ENCODE measurements at places on chromosomes 4 and X.

- DNase-seq: peak; percentile 8
Observed at GRCh38 chr4:99468889-99469288, 33.7 kb upstream of the ADH7 start.

- DNase-seq: no peak
Observed at GRCh38 chrX:42943051-42943974, 165.3 kb upstream of the PPP1R2C start.

GRCh38 chr4:111792632-111793031 lies 352.6 kb upstream of the FAM241A start:
- DNase-seq: no peak

DNA sequence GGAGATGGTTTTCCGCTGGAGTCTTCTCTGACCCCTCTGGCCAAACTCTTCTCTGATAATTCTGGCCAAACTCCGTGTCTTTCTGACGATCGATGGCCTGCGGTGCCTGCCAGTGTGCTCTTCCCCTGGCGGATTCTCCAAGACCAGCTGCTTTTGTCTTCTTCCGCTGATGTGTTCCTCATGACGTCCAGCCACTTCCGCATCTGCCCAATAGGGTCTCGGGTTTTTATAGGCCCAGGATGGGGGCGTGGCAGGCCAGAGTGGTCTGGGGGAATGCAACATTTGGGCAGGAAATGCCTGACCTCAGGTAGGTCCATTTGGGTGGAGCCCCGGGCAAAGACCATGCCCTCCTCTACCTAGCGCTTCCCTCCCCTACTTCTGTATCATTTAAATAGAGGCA lies 1542.1 kb downstream of the STIM2 start:
- no peak for DNase-seq

GRCh38 chrX:56569378-56570057 lies 6.1 kb downstream of the UBQLN2 start:
- DNase-seq: no peak

DNA sequence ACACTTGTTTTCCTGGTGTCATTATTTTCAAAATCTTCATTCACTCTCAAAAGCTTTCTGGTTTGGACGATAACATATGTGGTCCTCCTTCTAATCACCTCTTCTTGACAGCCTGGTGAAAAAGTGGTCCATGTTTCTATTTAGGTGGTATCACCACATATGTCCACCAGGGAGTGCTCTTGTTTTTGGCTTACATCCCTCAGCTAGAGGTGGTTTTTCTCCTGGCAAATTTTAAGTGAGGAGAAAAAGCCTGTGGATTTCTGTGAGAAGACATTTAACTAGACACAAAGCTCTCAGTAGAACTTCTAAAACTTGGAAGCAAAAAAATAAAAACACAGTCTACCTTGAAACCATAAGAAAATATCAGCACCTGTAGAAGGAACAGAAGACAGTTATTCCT lies 58.0 kb upstream of the FRMPD4 start:
- DNase-seq: peak; percentile 15

DNA sequence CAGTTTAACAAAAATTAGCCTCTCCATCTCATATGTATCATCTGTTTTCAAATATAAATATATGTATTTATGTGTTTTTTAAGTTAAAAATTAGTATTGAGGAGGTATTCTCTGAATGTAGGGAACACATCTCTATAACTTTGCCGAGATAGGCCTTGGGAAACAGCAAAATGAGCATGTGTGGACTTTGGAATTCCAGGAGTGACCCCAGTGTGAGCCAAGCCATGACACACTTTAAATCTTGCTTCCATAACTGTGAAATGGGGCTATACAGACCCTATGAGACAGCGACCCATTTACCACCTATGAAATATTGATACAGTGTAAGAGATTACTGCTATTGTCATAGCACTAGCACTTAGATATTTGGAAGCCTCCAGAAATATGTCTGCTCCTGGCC lies 58.8 kb downstream of the FRMPD4 start:
- DNase-seq: no peak

DNA sequence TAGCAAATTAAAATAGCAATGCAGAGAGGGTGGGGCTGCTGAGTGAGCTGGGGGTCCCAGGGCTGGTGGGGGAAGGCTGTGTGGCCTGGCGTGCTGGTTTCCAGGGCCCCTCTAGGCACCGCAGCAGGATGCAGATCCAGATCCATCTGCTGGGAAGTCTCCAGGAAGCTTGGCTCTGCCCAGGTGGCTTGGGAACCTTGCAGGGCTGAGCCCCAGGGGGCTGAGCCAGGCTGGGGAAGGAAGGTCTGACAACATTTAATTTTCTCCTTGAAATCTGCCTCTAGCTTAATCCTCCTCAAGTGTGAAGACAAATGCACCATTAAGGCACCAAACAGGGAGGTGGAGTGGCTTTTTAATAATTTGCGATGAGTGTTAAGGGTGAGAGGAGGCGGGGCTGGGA lies 31.7 kb downstream of the SORCS2 start:
- no peak for DNase-seq

GRCh38 chrX:69431420-69431819 lies 72.7 kb upstream of the NALF2 start:
- DNase-seq: no peak

- no peak for DNase-seq
Observed at GRCh38 chr4:140038031-140038533, 115.9 kb downstream of the MAML3 start.

Data from GM04504 (cell line).